ENCODE measurements at places on chromosomes 5 and 9. TPM values are rescaled to one million over a fixed set of nuclear protein-coding genes. Genes with fewer than 3 reads are reported as not detected.

Gene KCNV2
- not detected for total RNA-seq

Gene PCA3
- total RNA-seq = 0.29 TPM

Gene GABRA6
- total RNA-seq = not detected

Gene GRXCR2
- not detected for total RNA-seq

Gene PTGES
- total RNA-seq = 0.33 TPM

All from vein endothelial cell (primary cell).